Right hindlimb (tissue), 1 donor: ENCODE measurements at places on chromosomes 3 and 15.

GRCh38 chr3:152197451-152197850 lies 71.3 kb upstream of the MBNL1 start:
- DNase-seq: no peak

DNA sequence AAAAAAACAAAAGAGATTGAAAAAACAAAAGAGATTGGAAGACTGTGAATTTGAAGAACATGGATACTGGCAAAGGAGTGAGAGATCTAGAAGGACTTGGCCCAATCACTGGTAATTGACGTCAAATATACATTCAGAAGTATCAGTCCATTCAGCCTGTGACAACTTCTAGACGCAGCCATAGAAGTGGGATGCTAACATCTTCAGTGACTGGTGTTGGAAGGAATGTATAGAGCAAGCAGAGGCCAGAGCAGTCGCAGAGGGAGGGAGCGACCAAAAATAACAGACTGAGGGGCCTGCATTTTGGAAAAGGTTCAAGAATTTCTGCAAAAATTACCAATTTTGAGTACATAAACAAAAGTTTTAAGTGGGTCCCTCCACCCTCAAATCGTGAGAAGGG lies 473.3 kb downstream of the CADM2 start:
- no peak for DNase-seq

- DNase-seq: no peak
Measured at GRCh38 chr15:72380743-72381142, 4.9 kb upstream of the HEXA start.

GRCh38 chr3:99817047-99817436 lies 620 bp upstream of the CMSS1 start:
- peak; percentile 54 for DNase-seq

DNA sequence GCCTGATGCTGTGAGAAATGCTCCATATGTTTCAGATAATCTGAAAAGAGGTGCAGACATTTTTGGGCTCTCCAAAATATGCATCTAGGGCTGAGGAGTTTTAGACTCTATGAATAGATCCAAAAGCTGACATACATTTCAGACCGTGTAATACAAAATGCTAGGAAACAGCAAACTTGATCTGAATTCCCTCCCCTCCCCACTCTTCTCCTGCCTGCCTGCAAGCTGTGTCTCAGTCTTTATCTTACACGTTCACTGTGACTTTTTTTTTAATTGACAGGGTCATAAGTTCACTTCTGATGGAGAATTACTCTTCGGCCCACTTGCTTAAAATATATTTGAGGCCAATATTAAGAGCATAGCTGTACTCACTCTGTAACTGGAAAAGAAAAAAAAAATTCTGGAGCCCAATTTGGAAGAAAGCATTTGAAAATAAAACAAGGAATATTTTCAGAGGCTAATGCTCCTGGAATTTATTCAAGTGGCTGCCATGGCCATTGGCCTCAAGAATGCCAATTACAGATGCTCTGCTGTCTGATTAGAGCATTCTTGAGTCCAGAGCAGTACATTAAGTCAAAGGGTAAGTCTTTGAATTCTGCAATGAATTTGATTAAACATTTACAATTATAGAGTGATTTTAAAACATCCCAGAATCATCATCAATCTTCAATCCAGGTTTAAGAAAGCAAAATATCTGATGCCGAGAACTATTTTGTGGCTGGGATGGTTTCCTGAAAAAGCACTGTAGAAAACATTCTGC lies 146.2 kb upstream of the SEMA6D start:
- DNase-seq: no peak

DNA sequence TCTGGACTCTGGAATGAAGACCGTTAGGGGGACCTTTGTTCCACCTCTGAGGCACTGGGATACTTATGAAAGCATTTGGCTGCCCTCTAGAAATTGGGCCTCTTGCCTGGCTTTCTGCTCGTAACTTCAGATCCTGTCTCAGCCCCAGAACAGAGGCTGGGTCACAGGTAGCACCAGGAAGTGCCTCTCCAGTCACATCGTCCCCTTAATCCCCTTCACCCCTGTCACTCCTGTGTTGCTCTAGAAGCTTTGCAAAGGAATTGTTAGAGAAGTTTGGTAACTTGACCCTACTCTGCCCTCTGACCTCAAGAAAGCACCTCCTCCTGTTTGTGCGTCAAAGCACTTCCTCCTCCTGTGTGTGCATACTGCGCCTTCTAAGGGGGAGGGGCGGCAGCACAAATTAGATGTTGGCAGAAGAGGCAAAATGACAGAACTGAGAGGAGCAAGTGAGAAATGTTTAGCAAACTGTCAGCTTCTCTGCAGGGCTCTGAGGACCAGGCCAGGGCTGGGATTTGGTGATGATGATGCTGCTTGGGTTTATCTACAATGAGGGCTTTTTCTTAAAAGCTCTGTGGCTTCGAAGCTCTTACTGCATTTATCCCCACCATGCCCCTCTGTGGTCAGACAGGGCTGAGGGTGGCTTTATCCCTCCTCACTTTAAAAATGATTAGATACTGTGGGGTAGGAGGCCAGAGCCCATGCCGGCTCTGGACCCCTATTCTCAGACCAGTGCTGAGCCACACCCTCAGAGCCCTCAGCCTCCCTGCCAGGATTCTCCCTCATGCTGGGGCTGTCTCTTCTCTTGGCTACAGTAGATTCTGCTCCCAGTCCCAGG lies 76.2 kb downstream of the LARS2 start:
- DNase-seq: peak; percentile 39

- DNase-seq: no peak
Measured at GRCh38 chr3:104458657-104459056, 908.1 kb upstream of the ALCAM start.

DNA sequence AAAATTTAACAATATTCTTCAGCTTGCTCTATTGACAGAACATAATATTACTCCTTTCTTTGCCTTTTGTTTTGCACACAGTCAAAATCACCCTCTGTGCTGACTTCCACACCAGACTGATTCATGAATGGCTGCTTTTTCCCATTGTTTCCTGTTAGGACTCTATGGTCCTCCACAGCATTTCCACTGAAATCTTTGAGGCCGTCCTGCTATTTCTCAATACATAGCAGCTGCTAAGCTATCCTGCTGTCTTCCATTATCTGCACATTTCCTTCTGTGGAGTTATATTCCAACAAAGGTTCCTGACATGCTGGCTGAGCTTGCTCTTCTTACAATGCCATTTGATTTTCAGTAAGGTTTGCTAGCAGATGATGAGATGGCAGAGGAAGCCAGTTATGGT lies 153.3 kb downstream of the EPHA3 start:
- DNase-seq: no peak

DNA sequence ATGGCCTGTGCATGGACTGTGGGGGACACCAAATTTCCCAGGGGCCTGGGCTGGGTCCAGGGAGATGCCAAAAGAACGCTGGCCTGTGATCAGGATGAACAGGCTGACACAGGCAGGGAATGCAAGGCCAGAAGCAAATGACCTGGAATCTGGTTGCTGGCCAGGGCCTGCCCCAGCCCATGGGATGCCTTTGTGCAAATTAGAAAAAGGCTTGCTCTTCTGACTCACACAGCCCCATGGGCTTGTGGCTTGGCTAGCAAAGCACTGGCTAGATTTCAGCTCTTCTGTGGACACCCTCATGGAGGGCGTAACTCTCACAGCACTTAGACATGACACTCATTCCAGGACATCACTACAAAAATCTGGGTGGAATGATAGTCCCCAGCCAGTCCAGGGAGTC lies 356.0 kb downstream of the SHQ1 start:
- DNase-seq: peak; percentile 68

GRCh38 chr3:173663696-173664111 lies 266.2 kb downstream of the NLGN1 start:
- no peak for DNase-seq

GRCh38 chr3:38002940-38003339 lies 12.4 kb downstream of the VILL start:
- DNase-seq: no peak

DNA sequence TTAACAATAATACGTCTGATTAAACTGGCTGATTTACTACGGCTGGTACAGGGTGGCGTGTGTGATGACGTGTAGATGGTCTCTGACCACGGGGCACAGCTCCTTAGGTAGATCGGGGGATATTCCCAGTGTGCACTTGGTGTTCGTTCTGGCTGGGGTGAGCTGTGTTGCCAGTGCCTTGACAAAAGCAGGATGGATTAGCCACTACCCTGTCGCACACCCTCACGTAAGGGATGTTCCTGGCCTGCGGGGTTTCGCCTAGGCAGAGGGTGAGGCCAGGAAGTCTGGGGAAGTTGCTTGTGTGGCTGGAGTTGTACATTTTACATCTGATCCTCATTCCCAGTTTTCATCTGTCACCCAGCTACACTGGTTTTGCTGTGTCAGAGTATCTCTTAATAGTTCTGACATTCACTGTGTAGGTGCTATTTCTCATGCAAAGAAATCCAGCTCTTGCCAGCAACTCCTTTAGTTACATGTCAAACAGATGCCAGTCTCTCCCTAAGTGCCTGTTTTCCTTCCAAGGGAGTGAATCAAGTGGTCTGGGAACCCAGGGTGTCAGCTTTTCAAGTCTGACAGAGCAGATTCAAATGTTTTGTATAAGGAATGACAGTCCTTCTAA lies 66.1 kb upstream of the CCR4 start:
- no peak for DNase-seq

GRCh38 chr3:45109771-45110508 lies 36.2 kb downstream of the CDCP1 start:
- DNase-seq: no peak

- DNase-seq: no peak
Measured at GRCh38 chr3:23831517-23832394, 26.0 kb downstream of the UBE2E1 start.

- no peak for DNase-seq
Measured at GRCh38 chr3:187072102-187072501, 67.2 kb downstream of the RPL39L start.

- no peak for DNase-seq
Measured at GRCh38 chr3:141091426-141091825, 40.3 kb downstream of the SPSB4 start.

DNA sequence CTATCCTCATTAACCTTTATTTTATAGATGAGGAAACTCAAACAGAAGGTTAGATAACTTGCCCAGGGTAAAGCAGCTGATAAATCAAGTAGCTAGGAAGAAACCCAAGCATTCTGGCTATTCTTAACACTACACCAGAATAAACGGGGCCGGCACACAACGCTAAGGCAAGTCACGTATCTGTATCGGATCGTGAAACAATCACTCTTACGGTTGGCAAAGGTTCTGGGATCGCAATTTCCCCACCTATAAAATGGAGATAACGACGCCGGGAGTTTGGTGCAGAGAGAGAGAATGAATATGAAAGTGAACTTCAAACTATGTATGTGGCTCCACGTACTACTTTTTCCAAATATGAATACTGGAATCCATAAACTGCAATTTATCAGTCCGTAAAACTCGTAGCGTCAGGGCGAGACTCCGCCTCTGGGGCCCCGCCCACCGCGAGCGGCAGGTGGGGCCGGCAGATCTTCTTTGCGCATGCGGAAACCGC lies 252 bp upstream of the ARMC8 start:
- DNase-seq: peak; percentile 93

GRCh38 chr15:84606653-84607120 lies 5.9 kb downstream of the ZSCAN2 start:
- DNase-seq: no peak

GRCh38 chr15:68279779-68280753 lies 2.5 kb downstream of the FEM1B start:
- no peak for DNase-seq

GRCh38 chr3:48518069-48518468 lies 14.1 kb upstream of the SHISA5 start:
- DNase-seq: no peak

GRCh38 chr3:70554170-70554569 lies 241.7 kb upstream of the MDFIC2 start:
- DNase-seq: no peak

DNA sequence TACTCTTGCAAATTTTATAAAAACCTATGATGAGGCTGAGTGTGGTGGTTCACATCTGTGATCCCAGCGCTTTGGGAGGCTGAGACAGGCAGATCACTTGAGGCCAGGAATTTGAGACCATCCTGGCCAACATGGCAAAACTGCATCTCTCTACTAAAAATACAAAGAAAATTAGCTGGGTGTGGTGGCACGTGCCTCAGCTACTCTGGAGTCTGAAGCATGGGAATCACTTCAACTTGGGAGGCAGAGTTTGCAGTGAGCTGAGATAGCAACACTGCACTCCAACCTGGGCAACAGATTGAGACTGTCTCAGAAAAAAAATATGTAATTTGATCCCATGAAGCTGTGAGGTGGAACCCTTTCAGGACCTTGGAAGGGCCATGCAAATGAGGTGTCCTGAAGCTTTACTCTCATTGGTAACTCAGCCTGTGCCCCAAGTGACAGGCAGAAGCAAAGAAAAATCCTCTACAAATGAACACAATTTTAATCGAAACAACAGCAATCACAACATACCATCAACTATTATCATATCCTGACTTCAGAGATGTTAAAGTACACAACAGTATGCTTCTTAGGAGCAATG lies 84.6 kb upstream of the CDV3 start:
- no peak for DNase-seq

GRCh38 chr15:37199545-37199944 lies 99.2 kb upstream of the MEIS2 start:
- no peak for DNase-seq

- DNase-seq: no peak
Measured at GRCh38 chr3:117165601-117166051, 456.0 kb downstream of the TUSC7 start.

DNA sequence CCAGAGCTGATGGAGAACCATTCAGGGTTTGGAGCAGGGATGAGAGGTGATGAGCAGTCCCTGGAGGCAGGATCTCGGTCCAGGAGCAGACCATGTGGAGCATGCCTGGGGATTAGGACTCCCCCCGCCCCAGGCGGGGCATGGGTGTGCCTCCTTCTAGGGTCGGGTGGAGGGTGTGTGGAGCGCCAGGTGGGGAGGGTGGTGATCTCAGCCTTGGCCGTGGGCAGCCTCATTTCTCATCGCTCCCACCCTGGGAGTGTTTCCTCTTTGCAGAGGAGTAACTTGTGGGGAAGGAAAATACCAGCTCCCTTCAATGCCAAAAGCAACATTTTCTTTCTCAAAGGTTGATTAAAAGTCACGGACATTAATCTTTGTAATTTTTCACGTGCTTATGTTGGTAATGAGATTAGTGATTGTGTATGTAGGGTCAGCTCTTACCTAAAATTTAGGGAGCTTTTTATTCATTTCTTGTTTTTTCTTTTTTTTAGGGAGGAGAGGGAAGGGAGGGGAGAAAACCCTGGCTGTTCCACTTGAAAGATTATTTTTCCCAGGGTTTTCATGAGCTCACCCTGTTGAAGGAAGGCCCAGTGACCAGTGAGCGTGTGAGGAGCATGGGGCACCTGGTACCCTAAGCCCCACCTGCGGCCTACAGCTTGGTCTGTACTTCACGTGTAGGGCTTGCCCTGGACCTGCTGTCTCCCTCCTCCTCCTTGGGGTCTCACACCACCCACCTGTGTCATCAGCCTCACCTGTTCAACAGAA lies 11.0 kb downstream of the FBLN2 start:
- DNase-seq: no peak
